ENCODE measurements at places on chromosomes 2 and 18.

- peak; percentile 5 for DNase-seq
Observed at GRCh38 chr2:50491541-50492476, 540.1 kb downstream of the NRXN1 start.

GRCh38 chr2:148533004-148533403 lies 111.5 kb upstream of the EPC2 start:
- no peak for DNase-seq

- peak; percentile 74 for DNase-seq
Observed at GRCh38 chr2:95526360-95527341, 42.1 kb upstream of the TRIM43B start.

- DNase-seq = no peak
Observed at GRCh38 chr2:205543262-205543843, 138.9 kb upstream of the NRP2 start.

- no peak for DNase-seq
Observed at GRCh38 chr2:29480426-29480825, 365.2 kb downstream of the CLIP4 start.

- no peak for DNase-seq
Observed at GRCh38 chr2:236211296-236211695, 43.1 kb upstream of the GBX2 start.

DNA sequence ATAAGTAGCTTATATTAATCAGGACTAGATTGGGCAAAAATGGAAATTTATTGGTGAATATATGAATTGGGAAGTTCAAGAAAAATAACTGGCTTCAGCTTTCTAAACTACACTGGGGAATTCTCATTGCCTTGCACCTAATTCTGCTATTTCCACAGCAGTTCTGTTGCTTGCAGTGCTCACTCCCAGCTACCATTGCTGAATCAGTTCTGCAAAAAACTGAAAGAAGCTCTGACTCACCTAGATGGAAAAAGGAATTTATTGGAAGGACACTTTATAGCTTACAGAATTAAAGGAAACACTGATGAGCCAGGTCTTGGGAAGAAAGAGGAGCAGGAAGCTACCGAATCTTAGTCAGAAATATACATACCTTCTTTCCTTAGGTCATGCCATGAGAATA lies 60.3 kb upstream of the ACVR1 start:
- DNase-seq = no peak

DNA sequence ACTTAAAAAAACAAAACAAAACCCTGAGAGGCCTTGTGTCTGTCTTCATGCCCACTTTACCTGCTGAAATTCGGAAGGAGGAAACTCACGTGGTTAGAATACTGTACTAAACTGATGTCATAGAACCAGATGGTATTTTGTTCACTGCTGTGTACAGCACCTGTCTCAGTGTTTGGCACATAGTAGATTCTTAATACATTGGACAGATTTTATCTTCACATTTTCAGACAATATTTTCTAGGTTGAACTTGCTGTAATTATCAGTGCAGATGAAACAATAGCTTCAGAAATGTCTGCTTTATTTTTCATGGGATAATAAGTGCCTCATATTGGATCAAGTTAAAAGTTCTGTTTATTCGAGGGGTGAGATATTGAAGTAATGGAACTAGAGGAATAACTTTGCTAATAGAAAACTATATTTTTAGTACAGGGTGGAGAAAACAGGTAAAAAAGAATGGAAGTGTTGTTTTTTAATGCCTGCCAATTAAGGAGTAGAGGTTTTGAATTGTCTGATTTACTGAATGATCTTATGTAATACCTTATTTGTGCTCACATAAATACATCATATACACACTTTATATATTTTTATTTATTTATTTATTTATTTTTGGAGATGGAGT lies 23.7 kb downstream of the DDX1 start:
- DNase-seq = no peak

GRCh38 chr2:88038263-88039105 lies 17.1 kb downstream of the KRCC1 start:
- DNase-seq = no peak

GRCh38 chr2:218816561-218817011 lies 15.0 kb downstream of the PRKAG3 start:
- DNase-seq = no peak

- no peak for DNase-seq
Observed at GRCh38 chr18:41371156-41372045, 583.6 kb upstream of the PIK3C3 start.

DNA sequence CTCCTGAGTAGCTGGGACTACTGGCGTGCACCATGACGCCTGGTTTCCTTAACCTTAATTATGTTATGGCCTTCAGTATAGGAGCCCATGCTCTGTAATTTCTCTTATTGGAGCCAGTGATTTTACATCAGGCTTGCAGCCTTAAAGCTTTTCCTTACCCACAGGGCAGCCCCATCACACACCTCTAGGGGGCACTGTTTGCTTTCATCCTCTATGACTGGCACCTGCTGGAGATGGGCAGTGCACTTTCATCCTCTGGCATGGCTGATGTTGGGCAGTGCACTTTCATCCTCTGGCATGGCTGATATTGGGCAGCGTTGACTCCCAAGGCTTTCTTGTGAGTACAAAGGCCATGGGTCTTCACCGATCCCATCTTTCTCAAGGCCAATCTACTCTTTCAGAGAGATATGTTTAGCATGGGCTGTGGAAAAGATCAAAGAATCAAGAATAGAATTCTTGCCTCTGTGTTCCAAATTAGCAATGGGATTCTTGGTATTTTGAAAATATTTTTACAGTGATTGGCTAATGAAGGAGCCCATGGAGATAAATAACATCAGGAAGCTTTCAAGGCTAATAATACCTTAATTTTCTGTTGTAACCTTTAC lies 80.7 kb upstream of the MEX3C start:
- DNase-seq = peak; percentile 67

DNA sequence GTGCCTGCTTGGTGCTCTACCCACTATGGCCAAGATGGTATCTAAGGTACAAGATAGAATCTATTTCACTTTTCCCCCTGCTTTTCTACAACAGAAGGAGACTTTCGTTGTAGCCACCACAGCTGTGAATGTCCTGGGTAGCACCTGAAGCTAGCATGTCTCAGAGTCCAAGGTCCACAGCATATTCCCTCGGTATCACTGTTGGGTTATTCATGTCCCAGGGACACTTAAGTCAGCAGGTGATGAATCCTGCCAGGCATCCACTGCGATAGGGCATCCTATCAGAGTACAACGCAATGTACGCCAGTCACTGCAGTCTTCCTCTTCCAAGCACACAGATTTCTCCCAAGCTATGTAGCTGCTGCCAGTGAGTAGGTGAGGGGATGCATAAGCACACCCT lies 129.1 kb upstream of the LINC00305 start:
- no peak for DNase-seq

- DNase-seq = no peak
Observed at GRCh38 chr2:220246386-220246785, 619.0 kb downstream of the SLC4A3 start.

GRCh38 chr2:43495727-43496126 lies 100.1 kb downstream of the THADA start:
- no peak for DNase-seq

- DNase-seq = no peak
Observed at GRCh38 chr18:27750923-27751322, 426.0 kb downstream of the CDH2 start.

- DNase-seq = no peak
Observed at GRCh38 chr2:52995424-52995823, 772.2 kb upstream of the CHAC2 start.

DNA sequence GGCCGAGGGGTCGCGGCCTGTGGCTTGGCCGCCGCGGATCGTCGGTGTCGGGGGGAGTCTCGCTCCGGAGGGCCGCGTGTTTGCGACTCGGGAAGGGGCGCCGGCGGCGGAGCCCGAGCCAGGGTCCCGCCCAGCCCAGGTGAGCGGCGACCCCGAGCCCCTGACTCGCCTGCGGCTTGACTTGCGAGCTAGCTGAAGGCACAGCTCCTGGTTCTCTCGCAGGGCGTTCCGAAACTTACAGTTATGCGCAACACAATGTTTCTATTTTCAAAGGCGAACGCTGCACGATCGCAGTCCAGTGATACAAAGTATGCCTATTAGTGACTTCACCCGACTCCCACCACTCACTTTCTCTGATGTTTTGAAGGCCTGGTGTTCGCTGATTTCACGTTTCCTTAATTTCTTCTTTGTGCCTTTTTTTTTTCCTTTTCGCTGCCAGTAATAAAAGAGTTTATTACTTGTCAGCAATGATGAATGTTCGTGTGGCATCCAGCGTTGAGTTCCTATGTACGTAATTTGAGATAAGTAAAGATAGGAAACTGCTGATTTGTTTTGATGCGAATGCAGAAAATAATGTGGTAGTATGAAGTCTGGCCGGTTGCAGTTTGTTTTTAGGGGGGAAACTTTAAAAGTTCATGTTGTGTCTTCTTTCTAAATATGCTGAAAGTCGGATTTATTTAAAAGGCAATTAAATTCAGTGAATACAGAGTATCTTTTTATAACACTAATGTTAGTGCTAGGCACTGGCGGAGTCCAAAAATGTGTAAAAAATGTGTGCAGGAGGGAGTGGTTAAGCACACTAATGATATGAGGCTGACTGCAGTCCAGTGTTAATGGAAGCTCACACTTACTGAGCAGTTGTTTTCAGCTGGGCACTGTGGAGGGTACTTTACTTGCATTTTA lies 706 bp downstream of the UBXN2A start:
- DNase-seq = peak; percentile 60

DNA sequence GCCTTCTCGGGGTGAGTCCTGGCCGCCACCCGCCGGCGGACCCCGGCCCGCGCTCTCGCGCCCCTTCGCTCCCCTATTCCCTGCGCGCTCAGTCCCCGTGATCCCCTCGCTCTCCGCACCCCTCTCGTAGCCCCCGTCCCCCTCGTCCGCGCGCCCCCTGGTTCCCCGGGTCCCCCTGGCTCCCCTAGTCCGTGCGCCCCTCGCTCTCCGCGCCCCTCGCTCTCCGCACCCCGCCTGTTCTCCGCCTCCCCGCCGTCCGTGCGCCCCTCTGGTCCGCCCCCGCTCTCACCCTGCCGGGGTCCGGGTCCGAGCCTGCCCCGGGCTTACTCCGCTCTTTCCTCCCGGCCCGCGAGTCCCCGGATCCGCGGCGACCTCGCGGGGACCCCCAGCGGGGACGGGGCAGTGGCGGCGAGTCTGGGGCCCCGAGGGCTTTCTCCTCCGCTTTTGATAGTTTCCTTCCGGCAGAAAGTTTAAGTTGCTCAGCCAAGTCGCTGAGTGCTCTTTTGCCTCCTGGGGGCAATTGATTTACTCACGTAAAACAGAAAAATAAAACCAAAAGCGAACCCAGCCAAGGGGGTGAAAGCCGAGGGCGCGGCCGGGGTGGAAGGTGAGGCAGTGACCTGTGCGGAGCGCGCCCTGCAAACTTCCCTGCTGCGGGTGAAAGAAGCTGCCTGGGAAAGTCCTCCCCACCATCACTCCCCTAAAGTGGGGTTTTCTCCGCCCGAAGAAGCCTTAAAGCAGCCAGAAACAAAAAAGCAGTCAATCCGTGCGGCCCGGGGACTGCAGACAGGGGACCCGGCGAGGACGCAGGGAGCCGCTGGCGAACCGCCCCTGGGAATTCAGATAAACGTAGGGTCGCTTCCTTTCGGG lies 568 bp downstream of the RAB31 start:
- DNase-seq = no peak

DNA sequence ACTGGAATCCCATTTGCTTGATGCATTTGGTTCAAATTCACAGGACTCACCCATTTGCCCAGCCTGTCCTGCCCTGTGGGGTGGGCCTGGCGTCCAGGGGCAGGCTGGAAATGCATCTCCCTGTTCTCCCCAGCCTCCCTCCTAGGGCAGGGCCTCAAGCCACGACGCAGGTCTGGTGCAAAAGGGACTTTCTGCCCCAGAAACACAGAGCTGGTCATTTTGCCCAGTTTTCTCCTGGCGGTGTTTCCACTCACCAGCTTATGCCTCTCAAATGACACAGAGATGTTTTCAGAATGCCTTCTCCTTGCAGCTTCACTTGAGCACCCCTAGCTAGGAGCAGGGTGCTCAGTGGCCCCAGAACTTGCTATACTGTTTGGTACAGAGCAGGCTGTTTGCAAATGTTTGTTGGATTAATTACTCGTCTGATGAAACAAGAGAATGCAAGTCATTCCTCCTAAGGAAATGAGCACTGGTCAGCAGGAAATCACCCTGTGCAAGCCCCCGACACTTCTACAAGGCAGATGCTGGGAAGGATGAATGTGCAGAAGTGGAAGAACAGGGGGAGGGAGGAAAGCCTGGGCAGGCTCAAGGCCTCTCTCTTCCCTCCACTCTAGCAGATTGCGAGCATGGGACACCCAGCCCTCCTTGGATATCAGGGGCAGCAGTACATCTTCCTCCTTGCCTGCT lies 164.3 kb upstream of the APCDD1 start:
- no peak for DNase-seq

DNA sequence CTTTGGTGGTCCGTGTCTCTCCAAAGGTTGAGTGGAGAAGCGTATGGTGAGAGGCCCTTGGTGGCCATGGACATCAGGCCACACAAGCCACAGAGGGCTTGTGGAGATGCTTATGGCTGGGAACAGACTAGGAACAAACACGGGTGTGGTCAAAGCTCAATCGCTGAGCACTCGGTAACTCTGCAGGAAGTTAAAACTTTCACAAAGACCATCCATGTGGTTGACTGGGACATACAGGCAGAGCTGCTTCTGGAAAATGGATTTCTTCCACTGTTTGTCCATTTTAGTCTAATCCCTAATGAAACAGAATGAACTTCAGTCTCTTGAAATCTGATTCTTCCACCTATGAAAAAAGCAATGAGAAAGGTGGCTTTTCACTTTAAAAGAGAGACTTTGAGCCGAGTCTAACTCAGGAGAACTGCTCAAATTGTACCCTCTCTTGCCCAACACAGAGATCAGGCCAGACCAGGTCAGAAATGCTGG lies 17.7 kb downstream of the GDF7 start:
- DNase-seq = no peak

- no peak for DNase-seq
Observed at GRCh38 chr2:74576211-74576862, 21.8 kb downstream of the DOK1 start.

GRCh38 chr2:69177785-69178636 lies 165.0 kb downstream of the ANTXR1 start:
- DNase-seq = no peak

Data from activated CD4-positive, alpha-beta T cell treated with anti-CD3 and anti-CD28 coated beads, Interleukin-2, amount 50 U/mL, for 48 hours (primary cell).